ENCODE measurements at places on chromosomes 7 and 10. TPM values are rescaled to one million over a fixed set of nuclear protein-coding genes. Genes with fewer than 3 reads are reported as not detected.

Gene TAS2R5
- total RNA-seq, result 0.57 TPM

Gene LEP
- 0.05 TPM for total RNA-seq

Gene AIFM2
- total RNA-seq, result 1.5 TPM

Gene PILRA
- total RNA-seq, result 4.6 TPM

Gene NANOS1
- total RNA-seq, result 0.52 TPM

Gene GRM3
- total RNA-seq, result 0.05 TPM

Gene BAIAP2L1
- 2.2 TPM for total RNA-seq

- no peak for DNase-seq
Measured at GRCh38 chr7:22577470-22578001, 77.5 kb upstream of the STEAP1B start.

- DNase-seq, result no peak
Measured at GRCh38 chr10:63221950-63222349, 88.8 kb downstream of the NRBF2 start.

DNA sequence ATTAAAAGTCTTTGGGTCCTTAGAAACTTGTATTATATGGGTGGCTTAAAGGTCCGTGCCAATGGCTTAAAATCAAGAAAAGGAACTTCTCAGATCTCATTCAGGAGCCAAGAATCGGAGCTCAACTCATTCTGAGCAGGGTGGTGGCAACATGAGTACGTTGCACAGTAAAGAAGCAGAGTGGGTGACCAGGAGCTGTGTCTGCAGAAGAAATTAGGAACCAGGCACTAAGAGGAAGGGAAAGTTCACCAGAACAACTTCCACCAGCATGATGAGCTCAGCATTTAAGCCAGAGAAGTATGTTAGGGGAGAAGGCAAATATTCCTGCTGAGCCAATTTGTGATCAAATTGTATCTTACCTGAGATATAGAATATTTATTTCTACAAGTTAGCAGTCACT lies 236.0 kb upstream of the NRP1 start:
- no peak for DNase-seq

GRCh38 chr7:96665689-96666088 lies 44.0 kb downstream of the SEM1 start:
- DNase-seq, result no peak

GRCh38 chr7:107813524-107813923 lies 10.5 kb upstream of the SLC26A3 start:
- DNase-seq, result no peak

DNA sequence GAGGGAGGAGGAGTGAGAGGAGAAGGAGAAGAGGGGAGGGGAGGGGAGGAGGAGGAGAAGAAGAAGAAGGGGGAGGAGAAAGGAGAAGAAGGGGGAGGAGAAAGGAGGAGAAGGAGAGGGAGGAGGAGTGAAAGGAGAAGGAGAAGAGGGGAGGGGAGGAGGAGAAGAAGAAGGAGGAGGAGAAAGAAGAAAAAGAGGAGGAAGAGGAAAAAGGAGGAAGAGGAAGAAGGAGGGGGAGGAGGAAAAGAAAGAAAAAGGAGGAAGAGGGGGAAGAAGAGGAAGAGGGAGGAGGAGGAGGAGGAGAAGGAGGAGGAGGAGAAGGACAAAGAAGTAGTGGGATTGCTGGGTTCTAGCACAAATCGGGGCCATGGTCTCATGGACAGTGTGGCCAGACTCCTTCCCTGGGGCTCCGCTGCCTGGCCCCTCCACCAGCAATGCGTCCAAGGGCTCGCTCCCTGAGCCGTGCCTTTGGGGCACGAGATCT lies 4.2 kb upstream of the MAFK start:
- DNase-seq, result no peak

GRCh38 chr10:69807122-69807521 lies 5.4 kb downstream of the COL13A1 start:
- no peak for DNase-seq

GRCh38 chr10:77571490-77571889 lies 66.1 kb downstream of the KCNMA1 start:
- no peak for DNase-seq

DNA sequence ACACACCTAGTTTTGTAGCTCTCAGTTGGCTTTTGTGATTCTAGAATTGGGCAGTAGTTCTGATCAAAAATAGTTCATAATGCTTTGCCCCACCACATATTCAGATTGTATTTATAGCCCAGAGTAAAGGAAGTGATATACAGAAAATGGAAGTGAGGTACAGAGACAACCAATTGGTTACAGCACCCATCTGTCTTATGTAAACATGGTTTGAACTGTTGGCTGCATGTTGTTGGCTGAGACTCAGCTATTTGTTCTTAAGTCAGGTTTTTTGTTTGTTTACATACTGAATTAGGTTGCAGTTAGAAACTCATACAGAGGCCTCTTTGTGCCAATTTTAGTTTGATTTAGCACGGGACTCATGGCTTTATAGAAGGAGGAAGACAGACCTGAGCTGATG lies 158.9 kb upstream of the GPR26 start:
- no peak for DNase-seq

DNA sequence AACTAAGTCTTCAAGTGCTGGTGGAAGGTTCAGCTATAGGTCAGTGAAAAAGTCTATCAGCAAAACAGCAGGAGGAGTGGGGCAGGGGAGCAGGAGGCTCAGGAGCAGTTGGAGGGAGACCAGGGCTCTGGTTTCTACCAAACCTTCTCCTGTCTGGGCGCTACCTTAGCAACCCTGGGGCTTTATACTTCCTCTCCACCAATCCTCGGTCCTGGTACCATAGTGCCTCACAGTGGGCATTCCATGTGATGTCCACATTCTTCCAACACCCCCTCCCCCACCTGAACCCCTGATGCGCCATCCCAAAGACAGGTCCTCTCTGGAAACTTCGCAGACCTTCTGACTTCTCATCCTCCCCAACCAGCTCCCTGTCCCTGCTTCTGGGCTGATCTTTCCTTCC lies 25.3 kb upstream of the ACSM6 start:
- DNase-seq, result no peak
